ENCODE measurements at places on chromosomes 6 and 20.

GRCh38 chr6:33661106-33661838, 40.1 kb downstream of the ITPR3 start:
- DNase-seq: no peak

DNA sequence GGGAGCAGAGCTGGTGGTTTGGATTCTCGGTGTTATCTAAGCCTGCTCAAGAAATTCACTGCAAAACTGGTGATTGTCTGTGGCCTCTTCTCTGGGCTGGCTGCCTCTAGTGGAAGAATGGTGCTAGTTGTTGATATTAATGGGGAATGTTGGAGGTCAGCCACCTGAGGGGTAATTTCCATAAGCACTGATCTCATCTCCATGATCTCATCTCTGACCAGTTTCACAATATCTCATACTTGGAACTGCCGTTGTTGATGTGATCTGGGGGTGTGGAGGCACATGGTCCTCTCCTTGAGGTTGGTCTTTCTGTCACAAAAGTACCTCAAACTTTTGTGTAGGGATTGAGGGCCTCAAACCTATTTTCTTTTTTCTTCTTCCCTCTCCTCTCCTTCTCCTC, 102.6 kb downstream of the CD109 start:
- DNase-seq: no peak

DNA sequence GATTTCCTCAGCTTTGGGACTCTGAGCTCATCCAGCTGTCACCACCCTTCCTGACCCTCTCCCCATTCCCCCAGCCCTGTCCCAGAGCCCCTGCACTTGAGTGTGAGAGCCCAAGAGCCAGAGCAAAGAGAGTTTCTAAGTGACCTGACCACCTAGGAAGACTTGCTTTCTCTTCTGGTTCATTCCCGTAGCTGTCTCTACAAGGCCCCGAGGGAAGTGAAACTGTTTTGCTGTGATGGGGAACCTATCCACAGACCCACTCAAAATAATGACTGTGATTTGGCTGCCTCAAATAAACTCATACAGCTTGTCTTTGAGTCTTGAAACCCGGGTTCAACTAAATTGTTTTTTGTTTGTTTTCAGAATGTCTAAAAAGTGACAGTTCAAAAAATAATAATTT, 74.6 kb upstream of the XRN2 start:
- DNase-seq: no peak

DNA sequence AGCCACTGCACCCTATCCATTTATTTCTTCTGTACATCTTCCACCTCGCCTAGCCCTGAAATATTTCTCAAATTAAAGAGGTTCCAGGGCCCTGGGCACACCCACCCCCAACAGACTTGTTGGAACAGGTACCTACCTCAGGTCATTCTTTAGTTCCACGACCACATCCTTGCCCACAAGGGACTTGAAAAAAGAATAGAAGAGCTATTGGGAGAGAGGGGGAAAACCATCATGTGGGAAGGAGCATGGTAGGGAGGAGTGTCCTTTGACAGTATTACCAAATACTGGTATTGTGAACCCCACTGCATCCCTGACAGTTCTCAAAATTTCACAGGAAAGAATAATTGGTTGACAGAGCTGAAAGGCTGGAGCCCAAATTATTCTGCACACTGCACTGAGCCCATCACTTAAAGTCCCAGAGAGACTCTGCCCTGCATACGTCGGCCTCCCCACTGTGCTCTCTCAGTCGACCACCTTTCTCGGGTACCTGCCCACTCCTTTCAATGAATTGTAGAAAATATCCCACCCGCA, 762 bp downstream of the LSM2 start:
- no peak for DNase-seq

- no peak for DNase-seq
These were observed 96.3 kb downstream of the LYRM2 start for GRCh38 chr6:89542081-89542857.

- DNase-seq: no peak
These were observed 192.7 kb upstream of the CNR1 start for GRCh38 chr6:88358846-88359245.

DNA sequence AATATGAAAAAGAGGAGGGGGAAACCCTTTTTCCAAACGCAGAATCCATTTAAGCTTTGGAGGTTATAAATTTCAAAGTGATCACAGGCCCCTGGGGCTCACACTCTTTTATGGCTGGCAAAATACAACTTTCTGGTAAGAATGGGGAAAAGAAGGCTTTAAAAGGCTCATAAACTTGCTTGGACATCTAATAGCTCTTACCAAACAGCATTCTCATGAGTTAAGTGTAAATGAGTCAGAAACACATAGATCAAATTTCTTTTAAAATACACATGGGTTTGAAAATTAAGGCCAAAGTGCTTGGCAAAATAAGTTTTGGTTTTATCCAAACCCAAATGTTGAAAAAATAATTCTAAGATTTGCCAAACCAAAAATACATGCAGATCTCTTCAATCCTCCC, 154.6 kb downstream of the SOBP start:
- DNase-seq: no peak

DNA sequence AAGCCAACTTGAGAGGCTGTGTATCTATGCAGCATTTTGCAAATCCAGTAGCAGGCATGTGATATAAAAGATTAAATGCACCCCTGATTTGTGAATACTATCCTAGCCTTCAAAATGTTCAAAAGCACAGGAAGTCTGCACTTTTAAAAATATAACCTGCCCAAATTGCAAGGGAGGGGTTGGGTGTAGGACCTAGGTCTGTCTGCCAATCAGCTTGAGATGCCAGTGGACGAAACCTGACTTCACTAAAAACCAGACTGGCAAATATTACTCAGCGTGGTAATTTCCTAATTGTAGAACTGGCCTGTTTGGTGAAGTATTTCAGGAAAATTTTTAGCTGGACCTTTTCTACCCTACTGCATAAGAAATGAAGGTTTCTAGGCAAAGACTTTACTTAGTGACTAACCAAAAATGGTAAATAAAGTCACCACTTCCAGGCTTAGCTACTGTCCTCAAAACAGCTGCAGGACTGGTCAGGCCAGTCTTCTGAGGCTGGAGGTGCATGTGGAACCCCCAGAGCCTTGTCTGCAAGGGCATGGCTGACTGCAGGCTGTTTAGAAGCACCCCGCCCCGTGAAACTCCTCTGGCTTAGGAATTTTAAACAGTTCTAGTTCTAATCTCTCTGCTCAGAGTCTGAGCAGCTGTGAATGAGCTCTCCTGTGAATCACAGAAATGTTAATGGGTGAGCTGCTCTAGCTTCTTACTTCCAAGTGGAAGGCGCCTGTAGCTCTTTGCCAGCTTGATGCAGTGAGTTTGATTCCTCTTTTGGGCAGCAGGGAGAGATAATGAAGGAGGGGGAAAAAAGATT, 104.4 kb upstream of the ESR1 start:
- no peak for DNase-seq

DNA sequence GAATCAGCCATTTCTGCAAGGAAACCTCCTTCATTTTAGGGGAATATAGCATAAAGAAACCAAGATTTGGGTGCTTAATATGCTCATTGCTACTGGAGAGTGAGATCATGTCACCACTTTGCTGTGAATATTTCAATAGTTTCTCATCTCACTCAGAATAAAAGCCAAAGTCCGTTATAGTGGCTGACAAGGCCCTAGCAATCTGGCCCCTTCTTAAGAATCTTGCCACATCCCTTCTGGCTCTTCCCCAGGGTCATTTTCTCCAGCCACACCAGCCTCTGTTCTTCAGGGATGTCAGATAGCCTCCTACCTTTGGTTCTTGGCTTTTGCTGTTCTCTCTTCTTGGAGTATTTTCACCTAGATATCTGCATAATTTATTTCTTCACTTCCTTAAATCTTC, 24.8 kb upstream of the MLIP start:
- DNase-seq: no peak

- no peak for DNase-seq
These were observed 15.5 kb downstream of the COL9A3 start for GRCh38 chr20:62832212-62832922.

DNA sequence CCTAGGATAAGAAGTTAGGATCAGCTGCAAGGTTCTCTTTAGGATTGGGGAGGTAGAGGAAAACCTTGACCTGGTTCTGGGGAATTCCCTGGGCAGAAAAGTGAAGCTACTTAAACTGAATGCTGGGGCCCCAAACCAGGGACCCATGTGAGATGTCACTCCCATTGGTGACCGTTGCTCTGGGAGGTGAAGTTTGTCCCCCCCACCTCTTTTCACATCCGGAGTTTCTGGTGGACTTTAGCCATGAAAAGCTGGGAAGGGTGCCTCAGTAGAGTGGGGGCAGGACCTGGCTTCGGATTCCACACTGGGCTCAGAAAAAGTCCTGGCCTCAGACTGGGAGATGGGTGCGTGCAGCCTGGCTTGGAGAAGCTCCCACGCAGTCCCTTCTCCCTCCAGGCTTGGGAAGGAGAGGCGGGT, 13.2 kb downstream of the TJAP1 start:
- DNase-seq: no peak

- no peak for DNase-seq
These were observed 73.3 kb downstream of the BTBD9 start for GRCh38 chr6:38566295-38567030.

GRCh38 chr6:30893001-30893591, 8.8 kb downstream of the DDR1 start:
- no peak for DNase-seq

DNA sequence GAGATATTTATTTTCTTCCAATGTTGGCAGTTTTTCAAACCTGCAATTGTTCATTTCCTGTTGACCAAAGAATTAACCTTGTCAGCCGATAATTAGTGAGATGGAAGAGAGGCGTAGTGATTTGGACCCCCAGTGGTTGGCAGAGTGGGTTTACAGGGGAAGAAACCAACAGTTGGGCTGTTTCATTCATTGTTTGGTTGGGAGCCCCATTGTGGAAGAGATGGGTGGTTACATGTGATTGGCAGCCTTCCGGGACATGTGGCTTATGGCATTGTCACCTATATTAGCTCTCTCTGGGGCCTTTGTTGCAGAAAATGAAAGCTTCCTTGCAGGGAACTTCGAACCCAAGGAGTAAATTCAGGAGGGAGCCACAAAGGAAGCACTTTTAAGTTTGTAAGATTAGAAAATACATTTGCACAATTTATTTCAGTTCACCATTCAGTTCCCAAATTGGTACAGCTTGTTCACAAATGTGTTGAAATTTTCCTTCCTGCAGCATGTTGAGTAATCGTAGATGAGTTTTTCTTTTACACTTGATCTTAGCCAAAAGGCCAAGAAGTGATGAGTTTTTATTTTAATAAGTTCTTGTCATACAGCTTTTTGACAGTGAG, 50.3 kb upstream of the CDKAL1 start:
- DNase-seq: no peak

GRCh38 chr6:39493777-39494176, 171.3 kb upstream of the KCNK16 start:
- no peak for DNase-seq

DNA sequence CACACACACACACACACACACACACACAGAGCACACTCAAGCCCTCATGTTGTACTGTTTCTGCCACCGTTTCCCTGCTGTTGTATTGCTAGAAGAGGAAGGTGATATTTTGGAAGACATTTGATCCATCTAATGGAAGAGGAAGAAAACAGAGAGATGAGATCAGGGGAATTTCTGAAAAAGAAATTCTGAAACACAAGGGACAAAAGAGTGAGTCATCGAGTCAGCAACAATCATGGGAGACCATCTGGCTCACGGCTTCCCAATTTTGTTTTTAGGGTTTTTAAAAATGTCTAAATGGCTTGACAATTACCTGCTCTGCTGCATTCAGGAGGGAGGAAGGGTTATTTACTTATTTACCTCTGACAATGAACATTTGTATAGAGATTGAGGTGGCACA, 22.0 kb downstream of the SOX4 start:
- no peak for DNase-seq

DNA sequence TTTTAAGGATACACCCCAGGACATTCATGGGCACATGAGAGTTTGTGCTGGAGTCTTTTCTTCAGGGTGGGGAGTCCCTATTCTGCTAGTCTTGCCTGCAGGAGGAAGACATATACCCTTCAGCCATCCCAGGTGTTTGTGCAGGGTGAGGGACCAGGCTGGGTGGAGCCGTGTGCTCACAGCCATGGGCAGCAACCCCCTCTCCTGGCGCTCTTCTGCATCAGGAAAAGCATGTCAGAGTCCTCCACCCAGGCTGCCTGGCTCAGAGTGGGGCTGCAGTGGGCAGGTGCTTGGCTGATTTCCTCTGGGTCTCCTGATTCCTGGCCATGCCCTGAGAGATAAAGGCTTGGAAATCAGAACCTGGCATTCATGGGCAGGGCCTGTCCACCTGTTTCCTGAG, 22.7 kb upstream of the MLN start:
- DNase-seq: no peak

- DNase-seq: no peak
These were observed 916 bp downstream of the SOX18 start for GRCh38 chr20:64048402-64049044.

DNA sequence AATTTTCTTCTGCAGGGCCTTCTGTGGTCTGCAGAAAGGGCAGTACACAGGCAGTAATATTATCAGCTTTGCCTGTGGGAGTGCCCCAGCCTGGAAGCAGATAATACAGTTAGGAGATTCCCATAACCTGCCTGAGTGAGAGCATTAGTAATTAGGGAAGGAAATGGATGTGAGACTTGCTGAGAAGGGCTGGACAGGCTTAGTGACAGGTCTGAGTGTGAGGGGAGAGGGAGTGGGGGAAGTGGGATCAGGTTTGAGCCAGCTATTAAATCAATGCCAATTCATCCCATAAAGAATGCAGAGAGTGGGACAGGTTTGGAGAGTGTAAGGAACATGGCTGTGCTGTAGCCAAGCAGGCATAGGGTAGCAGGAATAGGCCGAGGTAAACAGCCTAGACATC, 10.1 kb upstream of the CFAP206 start:
- DNase-seq: no peak

- DNase-seq: no peak
These were observed at the start of gene GPLD1 for GRCh38 chr6:24489470-24489869. TSS of gene GPLD1 (minus strand) at chr6:24489578. CDS start at chr6:24489511, 67 bp downstream.

GRCh38 chr20:38109591-38110524, 55.2 kb downstream of the TGM2 start:
- DNase-seq: no peak

- DNase-seq: no peak
These were observed 34.7 kb upstream of the TBXT start for GRCh38 chr6:166202321-166202733.

GRCh38 chr6:83185096-83185495, 8.0 kb downstream of the PGM3 start:
- DNase-seq: no peak

DNA sequence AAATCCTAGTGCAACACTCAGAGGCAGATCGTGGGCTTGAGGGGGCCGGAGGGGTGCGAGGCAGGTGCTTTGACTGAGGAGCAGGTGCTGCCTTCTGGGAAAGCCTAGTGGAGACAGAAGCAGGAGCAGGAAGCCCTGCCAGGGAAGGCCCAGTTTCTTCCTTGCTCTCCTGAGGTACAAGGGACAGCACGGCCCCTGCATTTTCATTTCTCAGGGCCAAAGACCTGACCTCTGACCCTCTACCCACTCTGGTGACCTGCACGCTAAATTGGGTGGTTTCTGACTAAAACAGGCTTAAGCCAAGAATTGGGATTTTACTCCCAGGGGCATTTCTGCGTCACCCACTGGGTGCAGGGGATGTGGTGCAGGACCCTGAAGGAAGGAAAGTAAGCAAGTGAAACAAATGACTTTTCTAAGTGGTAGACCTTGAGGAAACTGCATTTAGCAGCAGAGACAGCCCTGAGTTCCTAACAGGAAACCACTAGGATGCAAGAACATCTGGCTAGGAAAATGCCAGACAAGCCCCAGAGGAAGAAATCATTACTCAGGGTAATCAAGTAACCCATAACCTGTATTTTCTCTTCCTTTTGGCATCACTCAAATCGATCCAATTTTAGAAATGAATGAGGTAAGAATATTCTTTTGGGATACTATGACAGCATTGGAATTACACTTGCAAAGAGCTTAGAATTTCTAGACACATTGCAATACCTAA, 141.7 kb downstream of the CD164 start:
- DNase-seq: no peak

GRCh38 chr6:96164802-96165201, 149.0 kb downstream of the FUT9 start:
- no peak for DNase-seq
